ENCODE measurements at places on chromosomes 3 and 15. TPM values are rescaled to one million over a fixed set of nuclear protein-coding genes. Genes with fewer than 3 reads are reported as not detected.

DNA sequence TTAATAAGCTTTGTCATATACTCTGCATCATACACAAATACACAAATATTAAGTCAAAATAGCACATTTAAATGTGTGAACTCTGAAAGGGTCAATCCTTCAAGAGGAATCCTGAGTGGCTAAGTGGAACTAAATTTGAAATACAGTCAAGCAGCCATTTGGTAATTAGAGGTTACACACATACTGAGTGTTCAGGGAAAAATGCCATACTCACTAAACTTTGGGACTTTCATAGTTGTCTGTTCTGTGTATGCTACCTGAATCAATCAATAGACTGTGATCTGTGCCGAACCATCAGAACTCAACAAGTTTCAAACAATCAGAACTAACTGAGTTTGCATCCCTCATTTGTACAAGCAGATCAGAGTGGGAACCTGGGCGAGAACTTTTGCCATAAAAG lies 15.3 kb downstream of the ANKRD28 start:
- no peak for DNase-seq

DNA sequence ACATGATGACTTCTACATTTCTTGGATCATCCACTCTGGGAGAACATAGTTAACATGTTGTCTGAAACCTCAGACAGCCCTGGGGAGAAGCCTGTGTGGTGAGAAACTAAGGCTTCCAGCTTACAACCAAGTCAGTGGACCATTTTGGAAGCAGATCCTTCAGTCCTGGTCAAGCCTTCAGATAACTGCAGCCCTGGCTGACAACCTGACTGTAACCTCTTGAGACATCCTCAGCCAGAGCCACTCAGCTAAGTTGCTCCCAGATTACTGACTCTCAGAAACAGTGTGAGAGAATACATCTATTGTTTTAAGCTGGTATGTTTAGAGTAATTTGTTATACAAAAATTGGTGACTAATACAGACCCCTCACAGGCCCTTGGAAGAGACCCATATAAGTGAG lies 50.9 kb upstream of the KPNA4 start:
- DNase-seq = no peak

DNA sequence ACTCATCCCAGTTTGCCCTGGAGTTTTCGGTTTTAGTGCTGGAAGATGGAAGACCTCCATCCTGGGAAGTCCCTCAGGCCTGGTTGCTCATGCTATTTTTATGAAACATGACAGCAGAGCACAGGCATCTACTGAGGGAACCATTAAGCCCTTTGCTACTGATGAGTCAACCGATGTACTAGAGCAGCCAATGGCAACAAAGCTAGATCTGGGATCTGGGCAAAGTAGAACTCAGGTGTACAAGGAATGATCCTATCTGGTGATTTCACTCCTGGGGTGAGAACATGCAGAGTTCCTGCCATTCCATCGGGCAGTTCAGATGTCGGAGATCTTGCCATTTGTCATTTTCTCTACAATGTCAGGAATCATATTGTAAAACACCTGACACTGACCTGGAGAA lies 166.2 kb upstream of the NSMCE3 start:
- DNase-seq = no peak

DNA sequence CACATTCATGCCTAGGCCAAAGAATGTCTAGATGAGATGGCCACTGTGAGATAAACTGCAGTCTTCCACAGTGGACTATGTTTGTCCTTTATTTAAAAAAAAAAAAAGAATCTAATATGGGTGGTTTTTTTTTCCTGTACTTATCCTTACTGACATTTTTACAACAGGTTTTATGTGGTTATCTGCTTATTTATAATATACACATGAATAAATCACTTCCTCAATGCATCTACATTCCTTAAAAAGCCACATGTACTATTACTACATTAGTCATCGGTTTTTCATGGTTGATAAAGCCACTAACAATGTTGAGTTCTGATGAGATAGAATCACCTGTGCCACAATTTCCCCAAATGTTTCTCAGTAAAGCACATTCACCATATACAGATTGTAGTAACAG lies 341.3 kb upstream of the THBS1 start:
- DNase-seq = no peak

The SV2B gene
- 10.3 TPM for total RNA-seq

DNA sequence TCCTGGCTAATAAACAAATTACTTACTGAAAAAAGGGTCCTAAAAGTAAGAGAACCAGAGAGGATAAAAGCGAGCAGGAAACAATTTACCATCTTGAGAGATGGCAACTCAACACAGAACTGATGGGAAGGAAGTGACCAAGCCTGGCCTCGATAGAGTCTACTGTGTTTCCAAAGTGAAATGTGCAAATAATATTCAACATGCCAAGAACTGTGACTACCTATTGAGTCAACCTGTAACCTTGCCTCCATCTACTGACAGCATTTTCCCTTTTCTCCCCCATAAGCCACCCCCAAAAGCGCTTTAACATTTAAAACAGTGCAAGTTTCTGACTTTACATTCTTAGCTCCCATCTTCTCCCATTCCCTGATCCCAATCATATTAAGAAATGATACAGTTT lies 75.4 kb upstream of the PSMD6 start:
- DNase-seq = no peak

GRCh38 chr3:155553780-155554179 lies 191.1 kb downstream of the PLCH1 start:
- no peak for DNase-seq

The PLA2G4B gene
- total RNA-seq = 1.6 TPM

The TIGIT gene
- 5.4 TPM for total RNA-seq

The CCDC54 gene
- total RNA-seq = not detected

DNA sequence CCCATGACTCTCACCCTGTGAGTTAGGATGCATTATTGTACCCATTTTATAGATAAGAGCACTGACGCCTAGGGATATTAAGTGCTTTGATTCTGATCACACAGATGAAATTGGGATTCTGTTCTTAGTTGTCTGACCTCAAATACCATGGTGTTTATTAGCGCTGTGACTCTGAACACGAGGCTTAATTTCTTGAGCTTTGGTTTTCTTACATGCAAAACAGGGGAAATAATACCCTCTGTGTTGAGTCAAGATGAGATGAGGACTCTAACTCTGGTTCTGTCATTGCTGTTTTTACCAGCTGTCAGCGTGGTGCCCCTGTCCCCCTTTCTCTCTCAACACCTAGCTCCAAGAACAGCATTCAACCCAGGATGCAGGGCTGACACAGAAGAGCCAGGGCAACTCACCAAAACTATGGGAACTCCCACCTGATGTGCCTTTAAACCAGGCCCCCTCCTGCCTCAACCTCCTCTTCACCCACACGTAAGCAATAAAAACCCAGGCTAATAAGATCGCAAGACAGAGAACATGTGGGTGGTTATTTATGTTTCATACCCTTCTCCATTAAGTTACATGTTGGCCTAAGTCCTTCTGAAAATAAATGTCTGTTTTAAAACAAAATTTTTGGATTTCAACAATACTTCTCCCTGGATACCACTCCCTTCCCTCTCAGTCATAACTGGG lies 100.1 kb upstream of the SPATA12 start:
- no peak for DNase-seq

DNA sequence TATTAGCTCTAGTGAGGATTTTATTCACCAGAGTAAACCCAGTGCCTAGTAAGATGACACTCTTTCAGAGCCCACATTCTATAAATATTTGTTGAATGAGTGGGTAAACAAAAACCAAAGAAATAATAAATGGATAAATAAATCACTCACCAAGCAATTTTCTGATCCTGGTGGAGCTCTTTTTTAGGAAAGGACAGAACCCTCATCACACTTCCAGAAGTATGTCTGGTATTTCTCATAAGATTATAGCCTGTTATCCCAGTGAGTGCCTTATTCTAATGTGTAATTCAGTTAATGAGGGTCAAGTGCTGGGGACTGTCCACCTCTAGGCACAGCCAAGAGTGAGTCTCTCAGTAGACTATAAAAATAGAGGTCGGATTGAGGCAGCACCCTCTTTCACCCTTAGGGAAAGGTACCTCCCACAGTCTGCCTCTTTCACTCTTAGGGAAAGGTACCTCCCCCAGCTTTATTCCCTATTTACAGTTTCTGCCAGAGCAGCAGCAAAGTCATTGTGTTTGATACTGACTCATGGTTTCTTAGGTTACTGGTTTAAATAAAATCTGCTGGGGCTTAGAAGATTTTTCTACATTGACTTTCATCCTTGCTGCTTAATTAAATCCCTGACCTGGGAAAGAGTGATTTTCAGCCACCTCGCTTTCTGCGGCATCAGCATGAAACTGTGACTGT lies 145.0 kb downstream of the STAC start:
- no peak for DNase-seq

DNA sequence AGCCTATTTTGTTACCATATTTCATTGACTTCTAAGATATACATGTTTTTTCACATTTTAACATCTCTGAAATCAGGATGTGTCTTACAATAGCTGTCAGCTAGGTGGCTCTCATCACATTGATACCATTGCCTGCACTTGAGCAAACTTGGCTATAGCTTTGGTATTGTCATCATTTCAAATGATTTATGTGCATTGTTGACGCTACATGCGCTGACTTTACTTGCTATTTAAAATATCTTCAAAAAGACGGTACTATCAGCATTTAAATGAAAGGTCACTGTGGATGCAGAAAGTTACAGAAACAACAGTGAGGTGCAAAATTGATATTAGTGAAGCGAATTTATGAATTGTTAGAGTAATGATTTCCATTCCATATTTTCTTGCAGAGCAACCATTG lies 54.0 kb upstream of the ABHD2 start:
- DNase-seq = no peak

GRCh38 chr3:142987707-142988106 lies 13.7 kb upstream of the U2SURP start:
- DNase-seq = no peak

- no peak for DNase-seq
Observed at GRCh38 chr3:183185696-183186095, 23.2 kb upstream of the LAMP3 start.

- DNase-seq = no peak
Observed at GRCh38 chr15:39381517-39381916, 199.4 kb upstream of the THBS1 start.

DNA sequence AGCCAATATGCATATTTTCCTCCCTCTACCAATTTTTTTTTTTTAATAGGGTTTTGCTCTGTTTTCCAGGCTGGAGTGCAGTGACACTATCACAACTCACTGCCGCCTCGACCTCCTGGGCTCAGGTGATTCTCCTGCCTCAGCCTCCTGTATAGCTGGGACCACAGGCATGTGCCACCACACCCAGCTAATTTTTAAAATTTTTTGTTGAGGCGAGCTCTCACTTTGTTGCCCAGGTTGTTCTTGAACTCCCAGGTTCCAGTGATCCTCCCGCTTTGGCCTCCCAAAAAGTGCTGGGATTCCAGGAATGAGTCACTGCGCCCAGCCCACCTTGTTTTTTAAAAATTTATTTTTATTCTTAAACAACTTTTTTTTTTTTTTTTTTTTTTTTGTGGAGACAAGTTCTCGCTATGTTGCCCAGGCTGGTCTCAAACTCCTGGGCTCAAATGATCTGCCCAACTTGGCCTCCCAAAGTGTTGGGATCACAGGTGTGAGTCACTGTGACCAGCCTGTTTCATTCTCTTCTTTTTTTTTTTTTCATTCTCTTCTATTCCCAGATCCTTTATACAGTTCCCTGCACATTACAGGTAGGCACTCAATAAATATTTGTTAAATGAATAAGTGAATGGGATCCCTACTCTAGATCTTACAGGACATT lies 40.5 kb upstream of the PIK3CB start:
- DNase-seq = no peak

- no peak for DNase-seq
Observed at GRCh38 chr3:131353986-131354385, 27.6 kb upstream of the NUDT16 start.

The NKIRAS1 gene
- total RNA-seq = 11.4 TPM

The CHL1 gene
- total RNA-seq = 10.4 TPM

The AP2M1 gene
- 153 TPM for total RNA-seq

The IL5RA gene
- total RNA-seq = not detected

DNA sequence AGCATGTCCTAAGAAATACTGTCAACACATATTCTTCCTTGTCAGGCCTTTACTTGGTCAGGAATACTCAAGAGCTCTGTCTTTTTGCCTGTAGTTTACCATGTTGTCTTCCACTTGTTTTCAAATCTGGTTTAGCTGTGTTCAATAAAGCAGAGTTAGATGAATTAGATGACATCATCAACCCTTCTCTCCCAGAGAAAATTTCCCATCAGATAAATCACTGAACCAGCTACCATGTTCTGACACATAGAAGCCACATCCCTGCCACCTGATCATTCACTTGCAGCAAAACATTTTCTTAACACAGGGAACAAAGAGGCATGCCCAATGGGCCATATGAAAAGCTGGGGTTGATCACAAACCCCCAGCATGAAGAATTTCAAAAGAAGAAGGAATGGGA lies 42.1 kb downstream of the TERC start:
- no peak for DNase-seq

- no peak for DNase-seq
Observed at GRCh38 chr3:26012241-26012745, 222.4 kb downstream of the OXSM start.

The TMEM207 gene
- total RNA-seq = not detected

GRCh38 chr15:37142371-37142770 lies 42.0 kb upstream of the MEIS2 start:
- no peak for DNase-seq

DNA sequence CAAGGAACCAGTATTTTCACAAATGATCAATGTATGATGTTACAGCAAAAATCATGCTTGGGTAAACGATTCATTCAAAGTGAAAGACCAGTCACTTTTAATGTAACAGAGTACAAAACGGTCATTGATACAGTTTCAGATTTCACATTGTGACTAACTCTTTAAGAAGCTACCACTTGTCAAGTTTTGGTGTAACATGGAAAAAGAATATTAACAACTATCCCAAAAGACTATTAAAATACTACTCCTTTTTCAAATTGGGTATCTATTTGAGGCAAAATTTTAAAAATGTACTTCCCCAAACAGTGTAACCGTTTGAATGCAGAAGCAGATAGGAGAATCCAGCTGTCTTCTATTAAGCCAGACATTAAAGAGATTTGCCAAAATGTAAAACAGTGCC lies 31.7 kb downstream of the AKAP13 start:
- no peak for DNase-seq

The ENTPD3 gene
- 7.2 TPM for total RNA-seq

- DNase-seq = no peak
Observed at GRCh38 chr3:187822402-187822801, 77.1 kb upstream of the BCL6 start.

GRCh38 chr3:119352034-119352609 lies 57.9 kb downstream of the ARHGAP31 start:
- DNase-seq = no peak

- DNase-seq = no peak
Observed at GRCh38 chr15:63042877-63043334, 359 bp downstream of the TPM1 start.

- DNase-seq = no peak
Observed at GRCh38 chr15:66609876-66610275, 44.1 kb upstream of the LCTL start.

The ZNF662 gene
- 5.2 TPM for total RNA-seq

Measured in transverse colon (tissue), 4 donors.